ENCODE measurements at places on chromosomes 3 and 15.
A peak's percentile ranks its signal among the peaks of the same experiment; 100 is the strongest.

GRCh38 chr15:48085591-48085930 is 35.2 kb upstream of the SLC24A5 start:
- DNase-seq: no peak

- no peak for DNase-seq
These were observed at the start of gene SOX14 for GRCh38 chr3:137764001-137764433. Gene SOX14 (plus strand): TSS chr3:137764315. CDS start chr3:137764785, 470 bp downstream.

GRCh38 chr3:99551520-99551919 is 86.9 kb upstream of the COL8A1 start:
- DNase-seq: no peak

DNA sequence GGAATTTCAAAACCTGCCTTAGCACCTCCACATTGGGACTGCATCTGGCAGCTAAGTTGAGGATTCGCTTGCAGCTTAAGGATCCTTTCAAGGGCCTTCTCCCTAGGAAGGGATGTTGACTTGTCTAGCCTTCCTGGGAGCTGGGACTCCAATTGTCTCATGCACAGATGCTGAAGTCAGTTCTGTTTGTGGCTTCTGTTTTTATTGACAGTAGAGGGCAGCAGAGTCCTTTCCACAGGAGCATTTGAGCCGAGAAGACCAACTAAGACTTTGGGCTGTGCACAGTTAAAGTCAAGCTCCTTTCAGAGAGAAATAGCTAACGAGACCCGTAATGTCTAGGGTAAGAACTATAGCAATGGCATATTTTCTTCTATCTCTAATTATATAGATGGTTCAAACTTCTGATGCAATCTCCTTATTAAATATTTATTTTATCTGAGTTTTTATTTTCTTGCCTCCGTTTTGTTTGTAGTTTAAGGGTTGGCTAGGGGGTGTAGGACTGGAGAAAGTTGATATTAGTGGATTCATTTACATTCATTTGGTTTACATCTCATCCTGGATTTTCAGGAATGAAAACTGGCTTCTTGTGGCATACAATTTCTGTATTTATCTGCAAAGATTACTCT is 59.7 kb upstream of the KBTBD8 start:
- DNase-seq: peak; percentile 80

- peak; percentile 95 for DNase-seq
These were observed 12.3 kb downstream of the CPNE9 start for GRCh38 chr3:9715764-9716437.

GRCh38 chr3:49554633-49555265 is 472 bp downstream of the BSN start:
- DNase-seq: no peak
